NAMALWA (cell line): ENCODE measurements at places on chromosomes 11 and 22.

GRCh38 chr11:98734686-98735085, 286.1 kb upstream of the CNTN5 start:
- DNase-seq, result no peak

GRCh38 chr22:23832226-23833016, 6.4 kb downstream of the DERL3 start:
- no peak for DNase-seq

DNA sequence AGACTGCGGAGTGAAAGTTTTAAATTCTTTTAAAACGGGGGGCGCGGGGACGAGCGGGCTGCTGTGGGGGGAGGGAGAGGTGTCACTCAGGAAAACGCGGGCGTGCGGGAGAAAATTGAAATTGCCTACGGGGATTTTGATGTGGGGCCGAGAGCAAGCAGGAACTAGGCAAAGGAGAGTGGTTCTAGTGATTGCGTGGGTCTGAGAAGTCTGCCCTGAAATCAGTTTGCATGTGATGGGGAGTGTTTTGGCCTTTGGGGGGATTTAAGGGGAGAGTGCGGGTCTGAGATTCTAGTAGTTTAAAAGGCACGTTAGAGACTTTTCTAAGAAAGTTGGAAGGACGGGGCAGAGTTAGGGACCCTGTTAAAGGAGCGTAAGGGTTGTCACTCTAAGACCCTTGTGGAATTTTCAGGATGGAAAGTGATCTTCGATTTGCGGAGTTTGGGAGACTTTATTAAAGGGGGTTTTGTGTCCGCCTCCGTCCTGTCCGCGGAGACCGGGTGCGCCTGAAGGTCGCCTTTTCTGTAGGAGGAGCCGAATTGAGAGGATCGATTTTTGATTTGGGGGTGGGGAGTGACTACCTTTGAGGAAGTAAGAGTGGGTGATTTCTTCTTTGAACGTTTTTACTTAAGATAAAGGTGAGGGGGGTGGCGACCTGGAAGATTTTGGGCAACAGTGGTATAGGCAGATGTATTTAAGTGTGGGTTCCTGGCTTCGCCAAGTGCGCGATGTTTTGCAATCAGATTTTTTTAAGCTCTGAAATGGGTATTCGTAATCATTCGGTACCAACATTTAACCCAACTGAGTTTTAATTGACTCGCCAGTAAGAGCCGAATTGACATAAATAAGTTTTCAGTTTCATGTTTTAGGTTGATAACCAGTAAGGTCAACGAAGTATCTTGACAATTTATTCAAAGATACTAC, 1.1 kb downstream of the EED start:
- peak; percentile 57 for DNase-seq

DNA sequence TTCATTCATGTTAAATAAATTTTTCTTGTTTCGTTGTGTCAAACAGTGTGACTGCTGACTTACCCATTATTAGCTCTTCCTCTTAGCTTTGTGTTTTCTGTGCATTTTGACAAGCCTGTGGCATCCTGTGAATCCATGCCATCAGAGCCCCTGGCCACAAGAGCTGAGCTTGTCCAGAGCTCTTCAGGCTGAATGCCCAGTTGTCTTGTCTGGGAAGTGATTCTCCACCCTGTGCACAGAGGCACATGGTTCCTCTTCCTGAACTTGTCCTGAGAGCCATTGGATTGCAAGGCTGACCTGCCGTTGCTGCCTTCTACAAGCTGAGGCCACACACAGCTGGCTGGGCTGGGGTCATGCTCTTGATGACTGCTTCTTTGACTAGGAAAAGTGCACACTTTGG, 64.1 kb downstream of the PPP6R3 start:
- no peak for DNase-seq

- DNase-seq, result no peak
Observed at GRCh38 chr11:112655371-112655770, 305.8 kb upstream of the NCAM1 start.

- no peak for DNase-seq
Observed at GRCh38 chr11:11964774-11965150, 43.7 kb downstream of the DKK3 start.

- no peak for DNase-seq
Observed at GRCh38 chr11:38296211-38296776, 1698.3 kb upstream of the RAG2 start.

- DNase-seq, result no peak
Observed at GRCh38 chr22:39871008-39871798, 22.4 kb downstream of the ENTHD1 start.
